Esophagus squamous epithelium (tissue), 5 donors: ENCODE measurements at places on chromosomes 2 and 18.

DNA sequence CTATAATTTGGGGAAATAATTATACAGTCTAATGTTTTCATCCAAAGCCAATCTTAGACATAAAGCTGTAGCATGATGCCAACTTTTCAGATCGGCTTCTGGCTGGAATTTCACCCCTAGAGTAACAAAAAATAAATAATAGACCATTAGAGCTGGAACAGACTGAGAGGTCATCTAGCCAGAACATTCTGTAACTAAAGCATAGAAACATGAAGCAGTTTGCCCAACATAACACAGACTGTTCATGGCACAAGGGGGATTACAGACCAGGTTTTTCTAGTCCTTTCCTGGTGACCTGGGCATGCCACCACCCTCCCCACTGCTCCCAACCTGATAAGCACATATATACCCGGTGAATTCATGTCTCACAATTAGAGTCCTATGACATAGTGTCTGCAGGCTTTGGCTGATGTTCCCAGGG, 116.4 kb upstream of the PPP1CB start:
- DNase-seq: no peak

DNA sequence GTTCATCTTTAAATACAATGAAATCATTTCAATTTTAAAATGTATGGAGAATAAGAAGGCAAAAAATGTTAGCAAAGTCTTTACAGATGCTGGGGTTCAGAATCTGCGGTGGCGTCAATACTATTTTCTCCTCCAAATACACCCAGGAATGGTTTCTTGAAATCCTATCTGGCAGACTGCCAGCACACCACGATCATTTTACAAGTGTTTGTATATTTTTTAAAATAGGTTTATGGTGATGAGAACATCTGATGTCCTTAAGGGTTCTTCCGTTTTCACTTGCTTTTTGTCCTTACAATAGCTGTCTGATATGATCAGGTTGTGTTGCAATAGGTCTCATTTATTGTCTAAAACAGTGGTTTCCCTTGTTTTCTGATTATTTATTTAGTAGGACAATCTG, 89.6 kb downstream of the CMPK2 start:
- no peak for DNase-seq

GRCh38 chr2:160085662-160086061, 23.2 kb upstream of the PLA2R1 start:
- no peak for DNase-seq

- DNase-seq: no peak
Observed at GRCh38 chr2:200861617-200862155, 2.8 kb downstream of the CLK1 start.

- DNase-seq: no peak
Observed at GRCh38 chr18:49875155-49875554, 61.8 kb upstream of the ACAA2 start.

GRCh38 chr2:72150861-72151356, 3.2 kb upstream of the CYP26B1 start:
- DNase-seq: no peak
